NCI-H524 (cell line): ENCODE measurements at places on chromosomes 1 and 21.
A peak's percentile ranks its signal among the peaks of the same experiment; 100 is the strongest.

GRCh38 chr1:95652423-95652965 lies 418.5 kb downstream of the RWDD3 start:
- no peak for DNase-seq

DNA sequence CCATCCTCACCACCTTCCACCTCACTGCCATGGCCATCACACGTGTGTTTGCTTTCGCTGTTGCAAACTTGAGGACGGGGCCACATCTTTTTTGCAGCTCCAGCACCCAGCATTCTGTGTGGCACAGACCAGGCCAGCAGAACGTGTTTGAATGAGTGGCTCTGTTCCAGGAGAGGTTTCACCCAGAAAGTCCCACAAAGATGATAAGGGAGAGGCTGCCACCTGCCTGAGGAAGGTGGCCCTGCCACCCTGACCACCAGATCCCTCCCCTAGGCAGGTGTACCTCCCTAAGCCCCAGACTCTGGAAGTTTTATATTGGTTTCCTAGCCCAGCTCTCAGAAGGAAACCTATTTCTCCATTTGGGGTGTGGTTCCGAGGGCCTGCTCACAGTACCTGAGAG lies 252.1 kb downstream of the KAZN start:
- no peak for DNase-seq

GRCh38 chr1:33176362-33176850 lies 5.4 kb downstream of the TRIM62 start:
- DNase-seq: peak; percentile 92

DNA sequence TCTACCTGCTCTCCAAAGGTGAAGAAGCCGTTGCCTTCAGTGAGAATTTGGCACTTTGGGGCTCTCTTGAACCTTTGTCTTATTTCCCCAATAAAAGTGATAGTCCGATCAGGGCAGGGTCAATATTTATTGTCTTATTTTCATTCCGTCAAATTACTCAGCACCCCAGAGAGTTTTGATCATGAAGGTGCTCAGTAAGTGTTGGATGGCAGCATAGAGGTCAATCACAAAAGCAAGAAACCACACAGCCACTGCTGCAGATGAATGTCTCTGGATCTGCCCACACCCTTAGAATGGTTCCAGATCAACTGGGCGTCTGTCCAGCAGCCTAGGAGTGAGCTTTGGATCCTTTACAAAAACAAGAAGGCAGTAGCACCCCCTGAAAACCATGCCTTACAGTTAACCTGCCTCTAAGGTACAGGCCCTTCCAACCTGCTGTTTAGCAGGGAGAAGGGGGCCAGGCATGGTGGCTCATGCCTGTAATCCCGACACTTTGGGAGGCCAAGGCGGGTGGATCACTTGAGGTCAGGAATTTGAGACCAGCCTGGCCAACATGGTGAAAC lies 97.3 kb downstream of the PSMG1 start:
- no peak for DNase-seq

DNA sequence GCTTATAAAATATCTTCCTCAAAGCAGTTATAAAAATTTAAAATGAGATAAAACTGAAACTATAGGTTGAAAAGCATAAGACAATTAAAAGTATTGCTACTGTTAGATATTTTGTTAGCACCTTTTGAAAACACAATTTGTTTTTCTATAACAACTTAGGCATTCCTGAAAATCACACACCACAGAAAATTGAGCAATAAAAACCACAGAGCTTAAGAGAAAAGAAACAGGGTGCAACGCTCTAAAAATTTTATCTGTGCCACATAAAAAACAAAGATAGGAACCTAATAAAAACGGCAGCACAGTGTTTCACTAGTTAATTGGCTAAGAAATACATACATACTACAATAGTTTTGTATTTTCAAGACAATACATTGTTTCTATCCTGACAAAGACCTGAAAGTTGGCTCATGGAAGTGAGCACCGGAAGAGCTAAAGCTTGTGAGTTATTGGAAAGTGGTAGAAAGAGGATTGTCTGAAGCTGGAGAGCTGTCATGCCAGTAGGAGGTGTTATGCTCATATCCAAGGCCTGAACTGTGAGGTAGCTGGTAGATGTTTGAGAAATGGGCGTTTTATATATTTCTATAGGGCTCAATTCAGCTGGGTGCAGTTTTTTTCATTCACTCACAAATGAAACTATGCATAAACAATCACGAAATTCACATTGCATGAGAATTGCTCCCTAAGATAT lies 45.8 kb downstream of the RGS7 start:
- DNase-seq: no peak

DNA sequence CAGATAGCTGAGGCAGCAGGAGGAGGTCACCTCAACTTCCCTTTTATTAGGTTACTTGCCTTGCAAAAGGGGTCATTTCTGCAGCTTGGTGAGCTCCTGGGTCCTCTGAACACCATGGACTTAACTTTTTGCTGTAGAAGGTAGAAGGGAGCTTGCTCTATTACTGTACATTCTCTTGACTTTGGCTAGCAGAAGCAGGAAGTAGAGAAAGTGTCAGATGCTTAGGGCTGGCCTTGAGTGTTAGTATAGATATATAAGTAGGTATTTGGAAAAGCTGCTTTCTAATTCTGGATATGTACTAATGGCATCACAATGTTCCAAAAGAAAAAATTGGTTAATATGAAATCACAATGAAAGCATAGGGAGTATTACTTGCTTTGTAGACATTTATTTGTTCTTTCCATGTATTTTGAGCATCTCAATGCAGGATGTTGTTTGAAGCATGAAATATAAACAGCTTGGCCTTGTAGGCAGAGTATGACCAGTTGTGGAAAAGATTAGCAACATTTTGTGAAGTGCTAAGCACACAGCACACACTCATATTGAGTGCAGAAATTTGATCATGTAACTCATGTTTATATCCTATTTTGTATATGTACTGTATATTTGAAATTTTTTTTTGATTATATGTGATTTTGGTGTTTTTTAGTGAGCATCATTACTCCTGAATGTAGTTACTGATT lies 108.8 kb downstream of the DYRK1A start:
- no peak for DNase-seq

DNA sequence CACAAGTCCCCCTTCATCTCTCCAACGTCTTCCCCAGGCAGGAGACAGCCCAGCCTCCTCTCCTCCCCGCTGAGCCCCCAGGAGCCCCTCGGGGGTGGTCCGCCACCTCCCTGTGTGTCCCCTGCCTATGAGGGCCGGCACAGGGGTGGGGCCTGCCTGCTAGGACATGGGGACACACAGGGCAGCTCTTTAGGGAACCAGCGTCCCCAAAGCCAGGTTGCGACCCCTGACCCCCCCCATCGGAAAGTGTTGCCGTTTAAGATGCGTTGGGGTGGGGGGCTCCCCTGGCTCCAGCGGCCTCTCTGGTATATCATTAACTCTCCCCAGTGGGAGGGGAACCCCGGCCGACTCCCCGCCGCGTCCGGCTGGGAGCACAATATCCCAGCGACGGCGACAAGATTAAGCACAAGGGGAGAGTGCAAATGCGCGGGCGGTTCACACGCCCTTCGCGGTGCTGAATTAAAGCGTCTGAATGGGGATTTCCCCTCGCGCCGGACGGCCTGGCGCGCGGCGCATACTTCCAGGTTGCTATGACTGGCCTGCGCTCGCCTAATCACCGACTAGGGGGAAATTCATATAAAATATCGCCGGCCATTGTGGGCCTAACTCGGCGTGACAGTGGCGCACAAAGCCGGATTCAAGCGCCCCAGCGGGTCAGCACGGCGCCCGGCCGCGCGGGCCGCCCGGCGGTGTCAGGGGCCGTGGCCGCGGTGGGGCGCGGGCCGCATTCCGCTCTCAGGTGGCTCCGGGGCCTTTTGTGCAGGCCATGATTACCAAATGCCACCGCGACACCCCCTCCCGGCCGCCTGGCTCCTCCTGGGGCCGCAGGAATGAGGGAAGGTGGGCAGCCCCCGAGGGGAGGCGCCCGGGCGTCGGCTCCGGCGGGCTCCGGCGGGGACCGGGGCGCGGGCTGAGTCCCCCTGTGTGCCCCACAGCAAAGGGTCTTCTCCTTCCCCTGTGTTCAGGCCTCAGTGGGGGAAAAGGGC lies 30.9 kb downstream of the WNT3A start:
- peak; percentile 36 for DNase-seq

GRCh38 chr1:1275836-1276235 lies 2.2 kb upstream of the UBE2J2 start:
- DNase-seq: no peak

DNA sequence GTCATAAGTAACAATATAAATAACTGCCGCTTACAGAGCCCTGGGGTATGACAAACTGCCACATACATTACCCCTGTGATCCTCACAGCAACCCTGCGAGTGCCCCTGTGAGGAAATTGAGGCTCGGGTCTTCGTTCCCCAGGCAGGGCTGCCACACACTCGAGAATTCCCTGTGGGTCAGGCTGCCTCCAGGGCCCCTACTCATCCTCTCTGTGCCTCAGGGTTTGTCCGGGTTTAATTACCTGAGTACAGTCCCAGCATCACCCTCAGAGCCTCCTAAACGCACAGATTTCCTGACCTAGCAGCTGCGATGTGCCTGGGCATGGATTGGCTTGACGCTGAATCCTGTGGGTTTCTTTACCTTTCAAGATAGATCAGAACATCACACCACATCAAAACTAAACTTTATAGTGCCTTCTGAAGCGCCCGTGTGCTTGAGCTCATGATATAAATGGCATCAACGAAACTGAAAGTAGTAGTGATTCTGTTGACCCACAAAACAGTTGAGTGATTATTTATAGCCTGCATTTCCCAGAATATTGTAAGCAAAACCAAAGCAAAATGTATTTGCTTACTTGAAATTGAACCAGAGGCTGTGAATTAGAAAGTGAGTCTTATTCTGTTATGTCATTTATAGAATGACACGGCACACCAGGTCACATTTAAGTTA lies 14.0 kb downstream of the SLC37A1 start:
- no peak for DNase-seq

DNA sequence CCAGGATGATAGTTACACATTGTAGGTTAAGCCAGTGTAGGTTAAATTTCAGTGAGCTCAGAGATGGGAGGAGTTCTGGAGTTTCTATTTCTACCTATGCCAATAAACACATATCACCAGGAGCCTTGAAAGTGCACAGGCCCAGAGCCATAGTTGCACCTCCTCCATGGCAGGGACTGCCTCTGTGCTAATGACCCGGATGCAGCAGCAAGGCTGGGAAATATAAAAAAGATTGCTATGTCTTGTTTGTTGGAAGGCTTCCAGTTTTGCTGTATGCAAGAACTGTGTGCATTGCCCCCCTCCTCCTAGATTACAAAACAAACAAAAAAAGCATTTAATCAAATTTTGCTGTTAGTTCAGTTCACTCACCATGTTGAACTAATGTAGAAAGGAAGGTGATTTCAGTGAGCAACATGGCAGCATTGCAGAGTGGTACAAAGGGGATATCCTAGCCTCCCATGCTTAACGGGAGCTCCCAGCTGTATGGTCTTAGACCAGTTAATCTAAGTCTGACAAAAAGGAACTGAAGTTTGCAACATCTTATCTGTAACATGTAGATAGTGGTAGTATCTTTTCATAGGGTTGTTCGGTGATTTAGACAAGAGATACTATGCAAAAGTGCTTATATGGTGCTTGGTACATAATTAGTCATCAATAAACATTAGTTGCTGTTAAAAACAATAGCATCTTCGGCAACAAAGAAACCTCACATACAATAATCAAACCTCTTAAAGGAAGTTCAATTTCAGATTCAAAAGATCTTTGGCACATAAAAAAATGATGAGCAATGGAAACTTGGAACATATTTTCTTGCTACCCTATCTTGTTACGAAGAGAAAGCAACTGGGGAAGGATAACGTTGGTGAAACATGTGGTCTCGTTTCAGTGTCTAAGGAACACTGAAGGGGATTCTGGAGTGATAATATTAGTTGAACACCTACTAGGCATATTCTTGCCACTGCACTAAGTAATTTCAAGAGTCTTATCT lies 309.5 kb downstream of the ASTN1 start:
- no peak for DNase-seq

DNA sequence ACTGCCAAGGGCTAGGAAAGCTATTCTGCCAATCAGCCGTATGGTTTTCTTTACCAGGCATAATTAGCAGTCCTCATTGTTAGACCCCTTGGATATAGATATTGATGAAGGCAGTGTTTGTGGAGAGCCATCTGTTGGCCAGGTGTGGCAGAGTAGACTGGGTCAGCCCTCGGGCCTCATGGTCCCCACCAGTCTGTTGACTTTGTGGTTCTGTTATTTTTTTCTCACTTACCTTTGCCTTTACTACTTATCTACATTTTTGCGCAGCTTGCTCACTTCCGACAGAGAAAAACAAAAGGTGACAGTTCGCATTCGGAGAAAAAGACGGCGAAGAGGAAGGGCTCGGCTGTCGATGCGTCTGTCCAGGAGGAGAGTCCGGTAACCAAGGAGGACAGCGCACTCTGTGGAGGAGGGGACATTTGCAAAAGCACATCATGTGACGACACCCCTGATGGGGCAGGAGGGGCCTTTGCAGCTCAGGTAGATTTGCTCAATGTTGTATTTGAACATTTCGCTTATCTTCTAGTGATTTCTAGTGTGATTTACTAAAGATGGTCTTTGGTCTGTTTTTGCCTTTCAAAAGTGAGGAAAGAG lies 2.3 kb downstream of the PCNT start:
- no peak for DNase-seq

GRCh38 chr1:201937624-201938213 lies 8.6 kb downstream of the LMOD1 start:
- DNase-seq: no peak

DNA sequence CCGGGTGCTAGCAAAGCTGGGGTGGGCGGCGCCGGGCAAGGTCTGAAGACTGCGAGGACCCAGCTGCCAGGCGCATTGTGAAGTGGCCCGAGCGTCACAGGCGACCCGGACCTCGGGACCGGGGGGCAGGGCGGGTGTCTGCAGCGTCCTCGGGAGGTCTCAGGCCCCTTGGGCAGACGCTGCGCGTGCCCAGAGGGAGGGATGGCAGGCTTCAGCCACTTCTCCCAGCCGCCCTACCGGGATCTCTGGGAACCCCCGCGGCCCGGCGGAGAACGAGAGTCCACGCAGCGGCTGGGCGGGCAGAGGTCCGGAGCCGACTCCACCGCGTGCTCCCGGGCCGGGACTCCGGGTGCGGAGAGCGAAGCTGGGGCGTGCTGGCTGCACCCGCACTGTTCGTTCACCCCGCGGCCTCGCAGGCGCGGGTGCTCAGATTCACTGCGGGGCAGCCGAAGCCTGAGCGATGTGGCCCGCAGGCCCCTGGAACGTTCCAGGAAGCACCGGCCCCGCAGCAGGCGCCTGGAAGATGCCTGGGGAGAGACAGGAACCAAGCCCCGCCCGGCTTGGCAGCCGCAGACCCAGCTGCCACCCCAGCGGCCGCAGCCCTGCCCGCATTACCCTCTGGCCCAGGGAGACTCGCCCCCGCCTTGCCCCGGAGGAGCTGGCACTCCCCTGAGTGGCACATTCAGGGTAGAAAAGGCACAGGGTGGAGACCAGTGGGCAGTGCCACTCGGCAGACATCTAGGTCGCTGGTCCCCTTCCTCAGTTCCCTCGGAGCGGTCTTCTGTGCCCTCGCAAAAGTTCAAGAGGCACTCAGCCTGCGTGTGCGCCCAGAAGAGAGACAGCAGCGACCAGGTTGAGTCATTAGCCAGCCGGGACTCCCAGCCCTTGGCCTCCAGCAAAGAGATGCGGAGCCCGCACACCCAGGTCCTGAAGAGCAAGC lies at the start of gene CCDC185:
TSS of gene CCDC185 (plus strand) at position 141 of the 940 bp plus-strand sequence. CDS start at position 202, 61 bp downstream.
- DNase-seq: peak; percentile 39
